ENCODE measurements at places on chromosomes 4 and X.

DNA sequence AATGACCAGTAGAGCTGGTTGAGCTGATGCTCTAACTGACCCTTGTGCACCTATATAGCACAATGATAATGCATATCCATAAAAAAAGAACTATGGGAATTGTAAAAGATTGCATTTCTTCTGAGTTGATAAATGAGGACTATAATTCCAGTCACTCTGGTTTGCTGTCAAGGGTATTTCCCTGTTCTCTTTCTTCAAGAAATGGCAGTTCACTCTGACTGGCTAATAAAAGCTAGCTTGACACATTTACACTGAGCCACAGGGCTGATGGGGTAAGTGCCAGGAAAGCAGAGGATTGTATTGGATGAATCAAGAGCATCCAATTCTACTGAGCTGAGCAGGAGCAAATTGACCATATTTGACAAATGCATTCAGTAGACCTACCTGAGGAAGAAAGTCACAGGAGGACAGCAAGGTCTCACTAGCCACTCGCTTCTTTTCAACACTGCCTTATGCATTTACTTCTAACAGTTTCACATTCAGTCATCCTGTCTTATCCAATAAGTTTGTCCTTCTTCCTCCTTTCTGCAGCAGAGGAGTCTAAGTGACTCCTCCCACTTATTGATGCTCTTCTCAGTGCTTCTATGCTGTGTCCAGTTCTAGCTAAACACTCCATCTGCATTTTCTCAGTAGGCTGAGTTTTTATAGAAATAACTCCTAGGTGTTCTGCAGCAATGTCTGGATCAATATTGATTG is 43.0 kb downstream of the RBMX2 start:
- DNase-seq: no peak

GRCh38 chrX:136910565-136911035 is 30.1 kb upstream of the RBMX start:
- no peak for DNase-seq

GRCh38 chr4:19987746-19988145 is 264.0 kb upstream of the SLIT2 start:
- no peak for DNase-seq

- DNase-seq: no peak
Observed at GRCh38 chr4:135510582-135510981, 1309.0 kb upstream of the PABPC4L start.

DNA sequence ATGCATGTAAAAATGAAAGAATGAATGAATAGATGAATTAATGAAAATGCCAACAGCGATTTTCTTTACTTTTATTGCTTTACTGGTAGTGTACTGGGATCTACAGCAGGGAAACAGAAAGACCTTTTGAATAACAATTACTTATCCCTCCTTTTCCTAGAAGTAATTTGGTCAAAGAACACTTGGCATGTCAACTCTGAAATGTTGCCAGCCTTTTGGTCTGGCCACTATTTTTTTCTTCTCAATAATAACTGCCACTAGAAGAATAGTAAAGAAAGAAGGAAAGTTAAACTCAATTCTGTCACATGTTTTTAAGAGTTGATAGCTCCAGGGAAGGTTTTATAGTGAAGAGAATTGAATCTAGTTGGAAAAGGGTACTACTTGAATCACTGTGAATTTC is 52.9 kb downstream of the EPHA5 start:
- no peak for DNase-seq

All from Kasumi-1 (cell line).